ENCODE measurements at places on chromosomes 2 and 18.
A peak's percentile ranks its signal among the peaks of the same experiment; 100 is the strongest.

DNA sequence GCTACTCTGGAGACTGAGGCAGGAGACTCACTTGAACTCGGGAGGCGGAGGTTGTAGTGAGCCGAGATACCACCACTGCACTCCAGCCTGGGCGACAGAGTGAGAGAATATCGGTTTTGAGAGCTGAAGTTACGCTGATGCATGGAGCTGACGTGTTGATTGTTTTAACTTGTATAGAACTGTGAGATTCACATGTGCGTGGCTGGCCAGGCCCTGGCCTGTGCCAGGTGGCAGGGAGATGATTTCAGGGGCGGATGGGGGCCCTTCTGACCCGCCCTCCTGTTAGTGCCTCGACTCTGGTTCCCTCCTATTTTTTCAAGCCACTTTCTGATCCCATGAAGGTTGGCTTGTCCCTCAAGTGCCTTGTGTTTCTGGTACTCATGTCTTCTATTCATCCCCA is 25.7 kb downstream of the GATA6 start:
- DNase-seq = no peak

DNA sequence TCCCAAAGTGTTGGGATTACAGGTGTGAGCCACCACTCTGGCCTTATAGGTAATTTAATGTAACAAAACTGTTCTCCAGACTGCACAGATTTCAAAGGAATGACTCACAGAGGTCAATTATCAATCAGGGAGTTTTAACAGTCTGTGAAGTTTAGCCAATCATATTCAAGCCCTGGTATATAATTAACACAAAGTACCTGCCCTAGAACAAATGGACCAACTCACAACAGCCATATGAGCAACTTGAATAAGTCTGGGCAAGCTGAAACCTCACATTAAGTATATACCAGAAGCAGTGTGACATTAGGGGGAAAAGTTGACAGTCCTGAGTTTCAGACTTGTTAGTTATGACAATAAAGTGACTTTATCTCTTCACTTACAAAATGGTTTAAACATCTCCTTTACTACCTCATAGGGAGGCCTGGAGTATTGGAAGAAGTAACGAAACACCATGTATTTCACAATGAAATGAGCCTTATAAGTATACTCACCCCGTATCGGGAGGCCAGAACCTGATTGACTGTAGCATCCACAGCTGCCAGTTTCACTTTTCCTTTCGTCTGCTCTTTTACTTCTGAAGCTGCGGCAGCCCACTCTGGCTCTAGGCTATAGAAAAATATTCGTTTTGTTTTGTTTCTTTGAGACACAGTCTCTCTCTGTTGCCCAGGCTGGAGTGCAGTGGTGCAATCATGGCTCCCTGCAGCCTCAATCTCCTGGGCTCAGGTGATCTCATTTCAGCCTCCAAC is 22.2 kb downstream of the PDIA6 start:
- no peak for DNase-seq

GRCh38 chr2:95531254-95531771 is 46.8 kb upstream of the TRIM43B start:
- DNase-seq = no peak

DNA sequence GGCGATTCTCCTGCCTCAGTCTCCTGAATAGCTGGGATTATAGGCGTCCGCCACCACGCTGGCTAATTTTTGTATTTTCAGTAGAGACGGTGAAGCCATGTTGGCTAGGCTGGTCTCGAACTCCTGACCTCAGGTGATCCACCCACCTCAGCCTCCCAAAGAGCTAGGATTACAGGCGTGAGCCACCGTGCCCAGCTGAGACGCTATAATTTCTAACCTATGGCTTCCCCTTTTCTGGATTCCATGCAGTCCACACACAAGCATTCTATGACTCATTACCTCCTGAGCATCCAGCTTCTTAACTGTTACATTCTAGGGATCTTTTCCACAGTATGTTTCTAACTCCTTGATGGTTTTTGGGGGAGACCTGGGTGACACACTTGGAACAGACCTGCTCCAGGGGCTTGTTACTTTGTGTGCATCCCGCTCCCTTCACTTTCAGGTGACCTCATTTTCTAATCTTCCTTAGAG is 11.8 kb upstream of the KCMF1 start:
- DNase-seq = no peak

DNA sequence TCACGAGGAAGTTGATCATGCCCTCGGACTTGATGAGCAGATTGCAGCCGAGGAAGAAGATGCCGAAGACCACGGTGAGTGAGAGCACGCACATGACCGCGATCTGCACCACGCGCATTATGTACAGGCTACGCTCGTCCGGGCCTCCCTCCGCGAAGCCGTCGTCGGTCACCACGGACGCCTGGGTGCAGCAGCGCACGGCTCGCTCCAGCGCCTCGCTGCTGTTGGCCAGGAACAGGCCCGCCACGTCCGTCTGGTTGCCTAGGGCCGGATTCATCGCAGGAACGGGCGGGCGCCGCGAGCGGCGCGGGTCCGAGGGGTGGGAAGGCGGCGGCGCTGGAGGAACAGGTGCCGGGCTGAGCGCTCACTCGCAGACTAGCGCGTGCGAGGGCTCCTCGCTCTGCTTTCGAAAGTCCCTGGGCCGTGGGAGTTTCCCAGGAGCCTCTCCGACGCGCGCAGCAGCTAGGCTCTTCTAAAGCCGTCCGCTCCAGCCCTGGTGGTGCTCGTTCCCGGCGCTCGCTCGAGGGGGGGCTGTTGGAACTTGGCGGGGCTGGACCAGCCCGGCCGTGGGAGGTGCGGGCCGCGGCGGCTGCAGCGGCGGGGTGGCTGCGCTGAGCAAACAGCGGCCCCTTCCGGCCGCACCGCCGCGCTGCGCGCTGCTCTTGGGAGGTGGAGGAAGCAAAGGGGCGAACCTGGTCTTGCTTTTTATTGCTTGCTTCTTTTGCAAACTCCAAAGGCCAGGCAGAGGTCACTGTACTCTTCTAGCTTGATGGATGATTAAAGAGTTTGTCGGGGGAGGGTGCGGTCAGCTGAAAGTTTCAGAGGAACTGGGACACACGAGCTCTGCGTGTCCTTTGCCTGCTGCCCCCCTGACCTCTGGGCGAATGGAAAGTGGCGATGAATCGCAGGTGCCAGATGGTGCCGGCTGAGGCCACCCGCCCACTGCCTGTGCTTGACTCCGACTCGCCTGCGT is at the start of gene RPRM:
Gene RPRM, minus strand, starts transcription at position 474 of the 973 bp plus-strand sequence. Its CDS starts 197 bp downstream, at position 277.
- peak; percentile 11 for DNase-seq

DNA sequence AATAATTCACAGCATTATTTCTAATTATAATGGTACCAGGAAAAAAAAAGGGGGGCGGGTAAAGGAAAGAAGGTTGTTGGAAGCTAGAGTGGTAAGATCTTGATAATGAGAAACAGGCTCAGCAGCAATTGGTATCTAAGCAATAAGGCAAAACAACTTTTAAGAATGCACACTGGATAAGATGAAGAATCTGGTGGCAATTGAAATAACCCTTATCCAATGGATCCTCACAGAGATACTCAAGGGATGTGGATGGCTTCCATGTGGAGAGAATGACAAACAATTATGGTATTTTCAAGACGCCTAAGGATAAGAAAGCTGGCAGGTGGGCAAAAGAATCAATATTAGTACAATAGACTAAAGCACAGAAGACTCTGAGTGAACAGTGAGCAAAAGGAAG is 153.6 kb downstream of the UPP2 start:
- no peak for DNase-seq

- no peak for DNase-seq
These were observed 134.6 kb downstream of the BABAM2 start for GRCh38 chr2:28025123-28025522.

GRCh38 chr18:27712066-27712465 is 464.9 kb downstream of the CDH2 start:
- DNase-seq = no peak

DNA sequence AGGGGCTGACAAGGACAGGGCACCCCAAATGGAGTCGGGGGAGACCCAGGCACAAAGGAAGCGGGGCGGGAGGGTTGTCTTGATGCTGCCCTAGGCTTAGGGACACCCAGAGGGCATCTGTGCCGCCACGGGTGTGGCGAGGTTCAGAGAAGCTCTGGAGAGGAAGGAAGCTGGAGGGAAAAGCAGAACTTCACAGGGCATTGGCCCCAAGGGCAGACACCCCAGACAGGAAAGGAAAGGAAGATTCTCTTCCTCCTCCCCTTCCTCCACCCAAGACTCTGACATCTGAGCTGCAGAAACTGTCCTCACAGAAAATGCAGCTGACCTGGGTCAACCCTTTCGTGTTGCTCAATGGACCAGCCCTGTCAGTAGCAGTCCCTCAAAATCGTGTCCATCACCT is 25.6 kb downstream of the DNMT3A start:
- no peak for DNase-seq

- no peak for DNase-seq
These were observed 87.6 kb downstream of the NRP2 start for GRCh38 chr2:205769879-205770278.

DNA sequence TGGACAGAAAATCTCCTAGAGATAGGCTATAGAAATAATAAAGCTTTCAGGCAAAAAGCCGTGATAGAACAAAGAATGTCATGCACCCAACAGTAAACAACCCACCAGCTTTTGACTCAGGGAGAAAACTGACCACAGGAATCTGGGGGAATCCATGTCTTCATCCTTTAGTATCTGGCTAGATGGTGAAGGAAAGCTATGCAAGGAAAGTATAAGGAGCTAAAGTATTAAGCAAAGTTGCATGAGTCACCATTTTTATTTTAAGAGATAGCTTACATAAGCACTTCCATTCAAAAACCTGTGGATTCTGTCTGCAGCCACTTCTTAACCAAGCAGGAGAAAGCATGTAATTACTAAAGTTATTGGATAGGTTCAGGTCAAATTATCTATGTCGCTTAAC is 363.8 kb downstream of the LRP1B start:
- DNase-seq = no peak

GRCh38 chr2:20382965-20383810 is 32.5 kb upstream of the PUM2 start:
- no peak for DNase-seq

GRCh38 chr2:200099256-200099655 is 143.9 kb downstream of the MAIP1 start:
- no peak for DNase-seq

GRCh38 chr18:2981212-2981728 is 31.7 kb downstream of the LPIN2 start:
- DNase-seq = no peak

DNA sequence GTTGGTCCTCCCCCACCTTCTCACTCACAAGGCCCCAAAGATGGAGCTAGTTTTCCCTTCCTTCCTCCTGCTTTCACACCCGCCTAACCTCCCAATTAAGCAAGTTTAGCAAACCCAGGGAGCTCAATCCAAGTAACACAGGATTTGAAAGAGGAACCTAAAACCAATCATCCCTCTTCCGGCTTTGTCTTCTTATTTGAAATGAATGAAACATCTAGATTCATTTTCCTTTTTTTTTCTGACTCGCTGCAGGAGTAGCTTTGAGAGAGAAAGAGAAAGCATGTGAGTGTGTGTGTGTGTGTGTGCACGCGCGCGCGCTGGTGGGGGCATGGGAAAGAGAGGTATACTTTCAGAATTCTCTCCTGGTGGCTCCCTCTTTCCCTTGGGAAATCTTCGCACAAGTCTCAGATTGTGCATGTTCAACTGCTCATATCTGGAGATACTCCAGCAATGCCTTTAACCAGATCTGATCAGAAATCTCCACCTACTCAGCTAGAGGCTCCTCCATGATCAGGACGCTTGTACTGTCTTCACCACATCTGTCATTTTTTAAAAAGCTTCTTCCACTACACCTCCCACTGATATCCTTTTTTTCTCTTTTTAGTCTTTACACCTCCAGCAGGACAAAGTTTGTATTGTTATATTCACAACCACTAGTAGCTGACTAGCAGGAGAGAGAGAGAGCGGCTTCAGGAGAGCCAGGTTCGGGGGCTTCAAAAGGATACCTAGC is 1.7 kb downstream of the SLC8A1 start:
- DNase-seq = no peak

DNA sequence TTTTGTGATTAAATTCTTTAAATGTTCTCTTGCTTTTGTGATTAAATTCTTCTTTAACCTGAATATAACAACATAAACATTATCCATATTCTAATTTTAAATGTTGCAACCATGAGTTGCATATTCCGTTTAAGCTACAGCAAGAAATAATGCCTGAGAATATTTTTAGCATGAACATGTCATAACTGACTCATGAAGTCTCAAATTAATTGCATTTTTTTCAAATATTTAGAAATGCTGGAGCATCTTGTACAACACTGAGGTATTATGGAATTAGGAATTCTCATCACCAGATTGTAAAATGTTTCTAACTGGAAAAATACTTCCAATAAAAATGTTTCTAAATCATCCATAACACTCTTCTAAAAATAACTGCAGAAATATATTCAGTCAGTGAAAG is 14.7 kb downstream of the ROCK2 start:
- no peak for DNase-seq

DNA sequence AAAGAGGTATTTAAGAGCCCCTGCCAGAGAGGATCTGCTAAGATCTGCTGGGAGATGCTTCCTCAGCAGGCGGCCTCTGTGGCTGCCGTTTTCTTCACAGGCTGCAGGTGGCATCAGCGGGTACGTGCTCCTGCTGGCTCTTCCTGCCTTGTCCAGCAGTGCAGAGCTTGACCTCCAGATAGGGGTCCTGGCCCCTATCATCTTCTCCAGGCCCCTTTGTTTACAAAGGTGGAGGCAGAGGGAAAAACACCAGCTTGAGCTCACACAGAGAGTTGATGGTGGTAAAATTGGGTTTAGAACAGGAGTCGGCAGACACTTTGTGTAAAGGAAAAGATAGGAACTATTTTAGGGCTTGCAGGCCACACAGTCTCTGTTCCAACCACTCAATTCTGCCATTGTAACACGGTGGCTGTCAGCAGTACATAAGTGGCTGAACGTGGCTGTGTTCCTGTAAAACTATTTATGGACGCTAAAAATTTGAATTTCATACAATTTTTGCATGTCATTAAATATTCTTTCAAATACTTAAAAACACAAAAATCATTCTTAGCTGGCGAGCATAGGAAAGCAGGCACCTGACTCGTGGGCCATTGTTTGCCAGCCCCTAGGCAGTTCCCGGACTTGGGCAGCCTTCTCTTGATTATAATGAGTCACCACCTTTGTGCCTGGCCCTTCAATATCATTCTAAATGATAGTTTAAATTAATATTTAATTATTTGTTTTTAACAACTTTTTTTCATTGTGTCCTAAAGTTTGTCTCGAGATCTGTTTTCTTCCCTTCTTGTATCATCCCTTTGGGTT is 98.2 kb upstream of the B3GNT7 start:
- DNase-seq = no peak

- no peak for DNase-seq
These were observed 2.0 kb upstream of the DSEL start for GRCh38 chr18:67518566-67518965.

- no peak for DNase-seq
These were observed 23.6 kb upstream of the NMS start for GRCh38 chr2:100446696-100447095.

GRCh38 chr2:68206793-68207192 is 45.5 kb downstream of the PPP3R1 start:
- no peak for DNase-seq
